CD4-positive, alpha-beta T cell treated with Interleukin-1 beta for 1 hour (primary cell): ENCODE measurements at places on chromosomes 3 and 15.

- DNase-seq = peak; percentile 12
These were observed 216.9 kb downstream of the IGSF11 start for GRCh38 chr3:118817748-118818165.

DNA sequence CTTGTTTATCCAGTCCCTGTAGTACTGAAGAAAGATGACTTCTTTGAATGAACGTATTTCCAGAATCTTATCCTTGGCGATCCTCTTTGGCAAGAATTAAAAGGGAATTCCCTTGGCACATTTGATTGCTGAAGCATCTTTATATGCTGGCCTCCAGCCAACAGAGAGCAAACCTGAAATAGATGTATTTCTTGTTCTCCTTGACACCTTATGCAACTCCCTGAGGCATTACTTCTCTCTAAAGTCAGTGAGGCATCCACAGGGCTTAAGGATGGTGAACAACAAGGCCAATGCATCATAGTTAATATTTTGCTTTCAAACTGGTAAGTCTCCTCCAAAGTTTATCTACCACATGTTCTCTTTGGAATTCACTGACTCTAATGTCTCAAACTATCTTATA lies 450.9 kb upstream of the THRB start:
- no peak for DNase-seq

- peak; percentile 20 for DNase-seq
These were observed 228.9 kb downstream of the CD47 start for GRCh38 chr3:107861904-107862303.

DNA sequence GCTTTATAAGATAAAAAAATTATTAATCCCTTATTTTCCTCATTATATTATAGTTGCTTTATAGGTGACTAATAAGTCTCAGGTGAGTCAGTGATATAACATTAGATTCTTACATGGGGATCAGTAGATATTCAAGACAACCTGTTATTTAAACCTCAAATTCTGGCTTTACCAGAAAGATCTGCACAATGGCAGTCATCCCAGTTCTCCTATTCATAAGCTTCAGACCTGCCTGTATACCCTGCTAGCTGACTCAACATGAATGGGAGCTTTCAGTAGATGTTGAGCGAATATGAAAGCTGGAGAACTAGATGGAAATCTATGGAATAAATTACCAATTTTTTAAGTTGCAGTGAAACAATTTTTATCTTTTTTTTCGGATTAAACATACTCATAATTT lies 20.5 kb upstream of the CCDC54 start:
- no peak for DNase-seq

DNA sequence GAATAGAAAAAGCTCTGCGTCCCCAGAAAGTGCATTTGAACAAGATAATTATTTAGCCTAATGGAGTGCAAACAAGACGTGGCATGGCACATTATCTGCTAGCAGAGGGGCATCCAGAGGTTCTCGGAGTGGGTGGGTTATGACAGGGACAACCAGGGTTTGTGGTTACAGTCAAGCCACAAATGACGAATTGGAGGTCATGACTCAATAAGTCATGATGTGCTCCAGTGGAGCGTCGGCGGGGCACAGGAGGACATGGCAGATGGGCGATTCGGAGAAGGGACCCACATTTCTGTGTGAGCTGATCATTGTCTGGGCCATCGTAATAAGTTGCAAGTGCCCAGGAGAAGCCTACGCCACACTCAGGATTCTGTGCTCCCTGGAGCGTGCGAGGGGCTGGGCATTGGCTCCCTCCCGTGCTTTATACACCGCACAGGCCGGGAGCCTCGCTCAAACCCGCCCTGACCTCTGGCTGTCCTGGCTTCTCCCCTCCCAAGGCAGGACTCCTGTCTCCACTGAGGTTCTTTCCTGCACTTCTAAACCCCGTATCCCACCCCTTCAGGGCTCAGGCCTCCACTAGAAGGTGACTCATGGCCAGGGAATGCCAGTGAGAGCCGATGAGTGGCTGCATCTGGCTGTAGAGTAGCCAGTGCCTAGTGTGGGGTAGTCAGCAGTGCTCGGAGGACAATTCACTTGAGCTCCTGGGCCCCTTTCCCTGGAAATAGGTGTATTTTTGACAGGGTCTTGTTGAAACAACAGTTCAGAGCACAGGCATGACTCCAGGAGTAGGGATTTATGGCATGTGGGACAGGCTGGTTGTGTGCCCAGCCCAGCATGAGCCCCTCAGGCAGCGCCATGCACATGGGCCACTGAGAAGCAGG lies 67.4 kb downstream of the GRIP2 start:
- DNase-seq = no peak

- no peak for DNase-seq
These were observed 60.6 kb downstream of the SLC6A11 start for GRCh38 chr3:10876661-10877060.

DNA sequence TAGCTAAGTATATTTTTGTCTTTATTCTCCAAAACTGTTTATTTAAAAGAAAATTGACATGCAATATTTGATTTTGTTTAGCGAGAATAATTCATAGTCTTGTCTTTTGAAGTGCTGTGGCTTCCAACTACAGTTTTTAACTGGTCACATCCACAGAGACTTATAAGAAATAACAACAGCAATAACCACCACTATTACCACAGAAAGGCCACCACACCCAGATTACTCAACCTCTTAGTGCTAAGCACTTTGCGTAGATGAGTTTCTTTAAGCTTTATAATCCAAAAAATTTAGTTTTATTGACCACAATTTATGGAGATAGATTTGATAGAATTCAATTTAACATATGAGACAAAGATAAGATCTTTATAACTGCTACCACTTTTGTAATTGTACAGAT lies 468.4 kb upstream of the UBE2E2 start:
- DNase-seq = no peak

DNA sequence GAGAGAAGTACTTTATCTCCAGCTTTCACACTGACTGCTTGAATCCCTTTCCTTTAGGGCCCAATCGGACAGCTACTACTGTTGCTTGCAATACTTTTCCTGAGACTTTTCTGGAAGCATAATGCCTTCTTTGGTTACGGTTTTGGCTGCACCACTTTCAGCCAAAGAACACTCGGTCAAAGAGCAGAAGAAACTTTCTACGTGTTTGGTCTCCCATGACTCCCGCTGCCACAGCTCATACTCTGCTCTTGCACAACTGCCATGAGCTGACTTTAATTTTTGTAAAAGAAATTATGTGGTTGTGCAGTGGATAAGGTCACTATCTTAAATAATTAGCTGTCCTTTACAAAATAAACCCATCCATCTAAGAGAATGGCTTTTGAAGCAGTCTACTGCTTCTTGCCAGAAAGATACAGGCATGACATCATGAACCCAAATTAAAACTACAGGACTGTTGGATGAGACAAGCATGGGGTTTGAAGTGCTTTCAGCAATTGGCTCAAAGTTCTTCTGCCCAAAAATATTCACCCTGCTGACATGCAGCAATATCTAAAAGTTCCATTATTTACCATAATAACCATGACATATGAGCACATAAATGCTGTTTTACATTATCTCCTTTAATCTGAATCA lies 42.0 kb downstream of the PROS1 start:
- DNase-seq = no peak

DNA sequence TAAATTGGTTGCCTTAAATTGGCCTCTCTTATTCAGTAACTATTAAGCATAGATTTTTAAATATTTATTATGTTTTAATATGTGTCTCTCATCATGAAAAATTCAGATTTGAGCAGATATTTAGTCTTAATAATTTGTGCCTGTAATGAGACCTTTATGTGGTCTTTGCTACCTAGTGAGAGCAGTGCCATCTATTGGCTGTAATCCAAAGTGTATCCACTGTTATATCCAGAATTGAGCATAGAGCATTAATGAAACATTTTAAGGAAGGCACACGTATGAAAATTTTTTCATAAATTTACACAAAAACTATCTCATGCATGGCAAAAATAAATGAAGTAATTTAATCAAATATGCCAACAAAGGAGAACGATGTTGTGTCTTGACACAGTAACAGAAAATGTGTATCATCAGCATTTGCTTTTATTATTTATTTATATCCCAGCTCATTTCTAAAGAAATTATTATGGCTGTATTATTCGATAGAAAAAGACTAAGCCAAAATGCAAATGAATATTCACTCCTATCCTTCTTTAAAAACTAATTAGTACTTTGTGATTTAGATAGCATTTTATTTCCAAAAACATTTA lies 203.5 kb downstream of the RSRC1 start:
- DNase-seq = peak; percentile 8

DNA sequence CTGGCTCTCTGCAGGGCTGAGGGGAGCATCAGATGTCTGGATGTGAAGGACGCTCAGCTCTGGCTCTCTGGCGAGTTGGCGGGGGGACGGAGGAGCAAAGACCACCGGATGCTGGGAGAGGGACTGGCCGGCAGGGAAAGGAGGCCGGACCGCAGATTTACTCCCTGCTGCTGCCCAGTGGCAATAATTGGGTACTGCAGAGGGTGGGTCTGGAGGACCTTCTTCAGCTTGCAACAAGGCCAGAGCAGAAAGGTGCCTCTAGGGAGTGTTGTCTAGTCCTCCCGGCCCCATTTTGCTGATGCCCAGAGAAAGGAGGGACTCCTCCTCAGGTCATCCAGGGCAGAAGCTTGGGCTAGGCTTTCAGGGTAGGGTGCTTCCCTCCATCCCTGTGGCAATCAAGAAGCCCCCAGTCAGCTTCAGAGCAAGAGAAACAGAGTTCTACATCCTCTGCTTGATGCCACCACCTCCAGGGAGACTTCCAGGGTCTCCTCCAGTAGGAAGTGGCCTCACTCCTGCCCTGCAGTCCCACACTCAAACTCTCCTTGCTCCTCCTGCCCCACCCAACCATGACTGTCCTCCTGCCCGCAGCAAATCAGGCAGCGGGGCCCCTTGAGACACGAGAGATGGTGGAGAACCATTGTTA lies 20.3 kb upstream of the CSPG4 start:
- DNase-seq = peak; percentile 42

DNA sequence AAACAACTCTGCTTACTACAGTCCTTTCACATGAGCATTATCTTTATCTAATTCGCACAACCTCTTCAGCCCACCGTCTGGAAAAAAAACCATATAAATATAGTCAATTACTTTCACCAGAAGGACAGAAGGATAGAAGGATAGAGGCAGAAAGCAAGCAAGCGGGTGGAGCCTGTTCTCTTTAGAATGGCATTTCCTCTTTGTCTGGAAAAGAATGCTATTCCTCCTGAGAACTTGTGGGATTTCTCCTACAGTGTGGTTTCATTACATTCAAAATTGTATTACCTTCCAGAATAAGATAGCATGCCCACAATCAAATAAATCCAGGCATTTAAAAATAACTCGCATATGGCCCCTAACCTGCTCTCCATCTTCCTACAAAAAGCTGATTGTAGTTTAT lies 23.1 kb downstream of the SLC30A4 start:
- no peak for DNase-seq

- no peak for DNase-seq
These were observed 47.5 kb downstream of the NR1I2 start for GRCh38 chr3:119829420-119829819.

GRCh38 chr15:41424809-41425208 lies 7.9 kb downstream of the RTF1 start:
- DNase-seq = no peak

- no peak for DNase-seq
These were observed 78.0 kb upstream of the RARB start for GRCh38 chr3:25349828-25350724.

GRCh38 chr15:80157215-80157614 lies 4.4 kb downstream of the FAH start:
- no peak for DNase-seq

DNA sequence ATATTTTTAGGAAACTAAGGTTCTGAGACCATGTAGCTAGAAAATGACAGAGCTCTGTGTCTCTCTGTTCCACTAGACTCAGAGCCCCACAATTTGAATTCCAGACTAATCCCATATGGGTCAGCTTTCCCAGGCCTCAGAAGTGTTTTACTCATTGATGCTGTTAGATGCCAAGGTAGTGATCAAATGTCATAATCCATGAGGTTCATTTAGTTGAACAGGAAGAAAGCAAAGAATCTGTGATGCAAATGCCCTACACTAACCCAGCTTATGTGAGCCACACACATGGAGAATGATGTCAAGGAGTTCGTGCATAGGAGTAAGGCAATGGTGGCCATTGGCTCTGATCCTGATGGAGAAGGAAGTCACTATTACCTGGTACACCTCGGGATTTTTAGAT lies 363.4 kb upstream of the RARB start:
- DNase-seq = no peak

- DNase-seq = no peak
These were observed 41.5 kb downstream of the TGM4 start for GRCh38 chr3:44915702-44916438.
